NCI-H1092 (cell line): ENCODE measurements at places on chromosomes 1 and 21.

DNA sequence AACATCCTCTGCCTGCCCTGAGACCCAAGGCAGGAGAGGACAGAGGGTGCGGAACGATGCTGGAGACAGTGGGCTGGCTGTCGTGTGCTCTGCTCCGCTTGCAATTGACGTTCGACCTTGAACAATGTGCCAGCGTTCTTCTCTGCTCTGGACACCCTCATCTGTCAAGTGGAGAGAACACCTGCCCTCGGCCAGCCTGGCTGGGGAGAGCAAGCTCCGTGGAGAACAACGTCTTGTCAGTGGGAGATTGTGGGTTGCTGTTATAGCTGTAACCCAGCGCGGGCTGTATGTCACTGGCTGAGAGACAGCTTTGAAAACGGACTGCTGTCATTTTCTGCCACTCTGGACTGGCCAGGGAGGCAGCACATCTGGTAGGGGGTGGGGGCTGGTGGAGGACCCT is 14.7 kb downstream of the KIAA1614 start:
- peak; percentile 75 for DNase-seq

DNA sequence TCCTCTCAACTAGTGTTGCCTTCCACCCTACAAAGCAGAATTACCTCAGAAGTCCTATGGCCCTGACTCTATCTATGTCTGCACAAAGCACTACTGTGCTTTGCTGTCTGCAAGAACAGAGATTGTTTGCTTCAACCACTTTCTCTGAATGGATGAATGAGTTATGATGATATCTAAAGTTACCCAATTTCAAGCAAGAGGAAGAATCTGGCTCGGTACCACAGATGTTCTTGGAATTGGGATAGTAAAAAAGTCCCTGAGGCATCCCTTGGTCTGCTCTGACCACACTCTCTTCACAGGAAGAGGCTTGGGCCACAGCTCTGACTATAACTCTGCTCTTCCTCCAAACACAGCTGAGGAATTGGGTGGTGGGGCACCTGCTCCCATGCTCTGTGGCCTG is 31.2 kb downstream of the MTARC1 start:
- DNase-seq, result no peak

GRCh38 chr1:6144647-6145395 is 35.3 kb downstream of the CHD5 start:
- DNase-seq, result no peak

DNA sequence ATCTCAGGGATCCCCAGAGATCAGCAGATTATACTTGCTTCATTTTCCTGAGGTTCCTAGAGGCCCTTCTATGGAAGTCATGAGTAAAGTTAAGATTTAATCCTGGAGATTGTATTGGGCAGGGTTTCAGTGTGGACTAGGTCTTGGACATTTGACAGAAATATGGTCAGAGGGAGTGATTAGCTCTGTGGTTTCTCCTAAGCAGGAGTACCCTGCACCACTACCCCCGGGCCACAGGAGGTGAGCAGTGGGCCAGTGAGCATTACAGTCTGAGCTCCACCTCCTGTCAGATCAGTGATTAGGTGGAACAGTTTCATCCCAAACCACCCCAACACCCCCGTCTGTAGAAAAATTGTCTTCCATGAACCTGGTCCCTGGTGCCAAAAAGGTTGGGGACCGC is 43.2 kb downstream of the PHACTR4 start:
- no peak for DNase-seq

DNA sequence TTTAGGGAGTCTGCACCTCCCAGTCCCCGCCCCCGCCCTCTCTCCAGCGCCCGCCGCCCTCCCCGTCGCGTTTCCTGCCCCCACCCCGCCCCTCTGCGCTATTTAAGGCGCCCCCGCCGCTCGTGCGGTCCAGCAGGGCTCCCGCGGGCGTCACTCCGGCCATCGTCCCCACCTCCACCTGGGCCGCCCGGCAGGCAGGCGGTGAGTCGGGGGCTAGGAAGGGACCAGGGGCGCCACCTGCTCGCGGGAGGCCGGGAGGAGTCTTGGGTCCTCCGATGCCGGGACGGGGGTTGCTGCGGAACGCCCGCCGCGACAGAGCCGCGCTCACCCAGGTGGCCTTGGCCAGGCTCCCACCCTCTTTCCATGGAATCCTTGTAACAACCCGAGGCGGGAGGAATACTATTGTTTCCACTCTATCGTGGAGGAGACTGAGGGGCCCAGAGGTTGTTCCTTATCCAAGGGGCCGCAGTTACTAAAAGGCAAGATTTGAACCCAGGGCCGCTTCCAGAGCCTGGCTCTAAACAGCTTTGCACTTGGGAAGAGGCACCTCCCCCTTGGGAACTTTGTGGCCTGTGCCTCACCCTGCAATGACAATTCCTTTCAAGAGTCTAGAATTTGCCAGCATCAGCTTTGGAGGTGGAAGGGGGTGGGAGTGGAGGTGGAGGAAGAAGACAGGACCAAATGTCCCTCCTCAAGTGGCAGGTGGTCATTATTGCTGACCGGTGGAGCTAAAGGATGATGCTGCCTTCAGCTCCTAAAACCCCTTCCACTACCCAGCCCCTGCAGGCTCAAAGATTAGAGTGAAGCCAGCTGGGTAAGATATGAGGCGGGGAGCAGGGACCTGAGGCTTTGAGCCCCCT is at the start of gene GJA4:
Gene GJA4, plus strand, starts transcription at position 132 of the 860 bp plus-strand sequence. CDS start 1,215 bp downstream, outside the sequence.
- no peak for DNase-seq

DNA sequence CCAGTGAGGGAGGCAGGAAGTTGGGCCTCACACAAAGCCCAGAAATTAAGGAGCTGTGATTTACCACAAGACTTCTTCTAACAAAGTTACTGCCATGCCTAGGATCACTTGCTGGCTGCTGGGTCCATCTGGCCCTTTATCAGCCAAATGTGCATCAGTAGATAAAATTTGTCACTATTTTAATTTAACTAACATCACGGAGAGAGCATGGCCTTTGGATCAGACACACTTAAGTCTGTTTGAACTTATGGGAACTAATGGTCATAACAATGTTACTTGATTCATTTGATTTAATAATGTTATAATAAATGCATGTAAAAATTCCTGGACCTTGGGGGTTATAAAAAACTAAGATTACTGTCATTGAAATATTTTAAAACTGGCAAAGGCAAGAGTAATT is 67.2 kb upstream of the CCDC190 start:
- DNase-seq, result no peak

DNA sequence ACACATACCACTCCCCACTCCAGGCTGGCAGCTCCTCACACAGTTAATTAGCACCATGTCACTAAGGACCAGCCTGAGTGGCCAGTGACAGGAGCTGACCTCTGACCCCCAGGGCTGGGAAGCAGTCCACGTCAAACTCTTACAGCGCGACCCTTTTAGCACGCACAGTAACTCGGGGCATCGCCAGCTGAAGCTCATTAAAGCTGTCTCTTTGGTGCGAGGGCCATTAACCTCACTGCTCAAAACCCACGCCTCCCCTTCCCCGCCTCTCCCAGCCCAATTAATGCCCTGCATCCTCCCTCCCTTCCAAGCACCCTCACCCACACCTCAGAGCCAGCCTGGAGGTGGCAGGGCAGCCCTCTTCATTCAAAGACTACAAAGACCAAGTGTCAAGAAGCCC is 31.7 kb downstream of the DMAP1 start:
- DNase-seq, result peak; percentile 82

DNA sequence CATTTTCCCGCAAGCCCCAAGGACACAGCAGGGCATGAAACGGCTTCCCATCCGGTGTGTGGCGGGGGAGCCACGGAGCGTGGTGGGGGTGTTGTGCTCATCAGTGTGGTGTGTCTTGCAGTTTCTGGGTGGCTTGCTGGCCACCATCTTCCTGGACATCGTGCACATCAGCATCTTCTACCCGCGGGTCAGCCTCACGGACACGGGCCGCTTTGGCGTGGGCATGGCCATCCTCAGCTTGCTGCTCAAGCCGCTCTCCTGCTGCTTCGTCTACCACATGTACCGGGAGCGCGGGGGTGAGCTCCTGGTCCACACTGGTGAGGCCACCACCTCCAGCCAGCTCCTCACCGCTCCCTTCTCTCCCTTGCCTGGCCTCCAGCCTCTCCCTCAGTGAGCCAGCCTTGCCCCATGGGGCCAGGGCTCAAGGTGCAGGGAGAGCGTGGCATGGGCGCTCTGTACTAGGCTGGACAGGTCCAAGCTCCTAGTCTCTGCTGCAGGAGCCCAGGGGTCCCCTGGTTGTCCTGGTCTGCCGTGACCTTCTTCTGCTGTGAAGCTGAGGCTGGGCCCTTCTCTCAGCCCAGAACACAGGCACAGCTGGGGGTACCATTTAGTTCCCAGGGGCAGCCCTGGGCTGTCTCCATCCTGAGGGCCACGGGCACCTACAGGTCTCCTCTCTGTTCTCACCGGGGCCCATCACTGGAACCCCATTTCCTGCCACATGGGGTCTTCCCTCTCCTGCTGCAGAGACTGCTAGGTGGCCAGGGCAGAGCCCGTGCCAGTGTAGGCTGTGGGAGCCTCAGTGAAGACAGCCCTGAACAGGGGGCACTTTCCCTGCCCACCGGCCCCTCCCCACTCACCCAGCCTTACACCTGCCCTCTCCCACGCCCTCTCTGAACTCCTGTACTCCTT is 12.6 kb downstream of the AGTRAP start:
- DNase-seq, result no peak

DNA sequence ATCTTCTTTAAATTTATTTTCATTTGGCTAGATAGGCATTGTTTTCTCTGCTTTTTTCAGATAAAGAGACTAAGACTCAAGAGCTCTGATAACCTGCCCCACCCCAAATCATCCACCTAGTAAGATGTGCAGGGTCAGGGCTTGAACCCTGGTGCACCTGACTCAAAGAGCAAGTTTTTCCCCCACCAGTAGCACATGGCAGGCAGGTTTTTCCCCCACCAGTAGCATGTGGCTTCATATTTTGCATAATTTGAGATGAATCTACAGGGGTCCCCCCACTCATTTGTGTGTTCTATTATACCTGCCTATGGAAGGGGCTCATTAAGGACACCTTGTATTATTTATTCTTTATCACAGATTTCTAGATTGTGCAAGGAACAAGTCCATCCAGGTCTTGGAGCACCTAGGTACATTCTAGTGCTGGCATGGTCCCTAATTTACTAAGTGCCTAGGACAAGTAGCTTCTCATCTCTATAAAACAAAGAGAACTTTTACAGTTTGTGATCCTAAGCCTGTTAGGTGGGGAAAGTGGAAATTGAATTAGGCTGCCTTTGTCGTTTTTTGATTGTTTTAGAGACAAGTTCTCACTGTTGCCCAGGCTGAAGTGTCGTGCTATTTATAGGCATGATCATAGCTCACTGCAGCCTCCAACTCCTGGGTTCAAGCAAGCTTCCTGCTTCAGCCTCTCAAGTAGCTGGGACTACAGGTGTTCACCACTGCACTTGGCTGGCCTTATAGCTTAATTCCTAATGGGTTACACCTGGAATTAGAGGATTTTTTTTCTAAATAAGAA is 13.2 kb upstream of the CTSE start:
- no peak for DNase-seq

DNA sequence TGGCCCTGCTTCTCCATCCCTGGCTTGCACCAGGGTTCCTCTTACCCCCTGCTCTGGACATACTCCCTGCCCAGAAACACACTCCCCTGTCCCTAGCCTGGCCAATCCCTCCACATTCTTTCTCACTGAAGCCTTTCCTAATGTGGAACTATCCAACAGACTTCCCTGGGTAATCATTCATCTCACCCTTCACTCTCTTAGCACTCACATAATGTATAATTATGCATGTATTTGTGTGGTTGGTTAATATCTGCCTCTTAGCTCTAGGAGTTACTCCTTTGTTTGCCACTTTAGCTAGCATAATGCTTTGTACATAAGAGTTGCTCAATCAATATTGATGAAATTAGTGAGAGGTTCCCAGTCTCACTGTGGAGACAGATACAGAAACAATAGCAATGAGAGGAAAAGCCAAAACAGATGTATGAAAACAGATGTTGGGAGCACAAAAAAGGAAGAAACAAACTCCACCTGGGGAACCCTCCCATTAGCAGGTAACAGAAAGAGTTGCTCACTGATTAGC is 76.9 kb upstream of the WARS2 start:
- no peak for DNase-seq

- DNase-seq, result no peak
Measured at GRCh38 chr1:82894635-82895034, 1093.9 kb downstream of the ADGRL2 start.

DNA sequence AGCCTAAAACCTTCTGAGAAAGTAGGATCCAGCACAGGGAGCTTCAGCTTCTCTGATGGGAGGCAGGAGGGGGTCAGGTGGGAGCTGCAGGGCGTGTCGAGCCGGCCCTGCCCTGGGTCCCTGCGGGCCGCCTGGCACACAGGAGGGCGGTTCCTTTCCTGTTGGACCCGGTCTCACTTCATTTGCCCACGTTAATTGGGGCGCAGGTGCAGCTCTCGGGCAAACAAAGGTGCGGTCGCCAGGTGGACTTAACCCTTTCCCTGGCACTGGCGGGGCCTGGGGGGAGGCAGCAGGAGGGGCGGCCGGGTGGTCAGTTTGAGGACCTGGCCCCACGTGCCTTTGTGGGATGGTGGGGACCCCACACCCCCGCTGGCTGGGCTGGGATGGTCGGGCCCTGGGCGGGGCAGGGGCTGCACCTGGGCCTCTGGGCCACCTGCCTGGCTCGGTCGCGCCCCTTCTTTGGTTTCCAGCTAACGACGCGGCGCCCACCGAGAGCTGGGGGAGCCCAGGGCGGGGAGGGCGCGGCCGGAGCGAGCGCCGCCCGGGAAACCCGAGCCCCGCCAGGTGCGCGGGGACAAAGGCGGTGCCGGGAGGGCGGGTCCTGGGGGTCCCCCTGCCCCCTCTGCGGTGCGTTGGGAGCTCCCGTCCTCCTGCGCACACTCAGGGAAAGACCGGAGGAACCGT is 20.8 kb upstream of the C1orf159 start:
- DNase-seq, result no peak

DNA sequence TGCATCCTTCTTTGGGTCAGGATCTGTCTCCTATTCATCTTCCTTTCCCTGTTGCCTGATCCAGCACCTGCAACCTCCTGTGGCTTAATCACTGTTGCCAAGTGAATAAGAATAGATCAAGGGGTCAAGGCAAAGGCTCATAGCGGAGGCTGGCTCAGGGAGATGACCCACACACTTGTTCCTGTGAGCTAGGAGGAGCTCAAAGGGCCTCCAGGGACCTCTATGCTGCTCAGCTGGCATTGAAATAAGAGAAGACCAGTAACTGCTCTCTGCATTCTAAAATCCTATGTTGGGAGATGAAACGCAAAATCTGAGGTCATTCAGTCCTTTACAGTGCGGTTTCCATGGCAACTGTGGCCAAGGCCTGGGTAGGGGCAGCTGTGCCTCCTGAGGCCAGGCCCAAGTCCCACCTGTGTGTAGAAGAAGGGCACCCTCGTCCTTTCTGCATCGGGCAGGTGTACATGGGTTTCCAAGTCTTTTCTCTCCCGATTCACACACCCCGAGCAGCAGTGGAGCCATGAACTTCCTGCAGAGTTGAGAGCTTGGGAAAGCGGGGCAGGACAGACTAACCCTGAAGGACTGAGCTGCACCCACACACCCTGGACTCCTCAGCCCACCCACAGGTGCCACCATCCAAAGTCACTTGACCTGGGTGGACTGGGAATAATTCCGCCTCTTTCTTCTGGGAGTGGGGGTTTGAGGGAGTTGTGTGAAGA is 27.8 kb upstream of the STUM start:
- DNase-seq, result peak; percentile 66

- peak; percentile 6 for DNase-seq
Measured at GRCh38 chr1:223811634-223812101, 34.1 kb downstream of the TP53BP2 start.
